ENCODE measurements at places on chromosomes 4 and X. TPM values are rescaled to one million over a fixed set of nuclear protein-coding genes. Genes with fewer than 3 reads are reported as not detected.

Gene GYPA
- total RNA-seq: not detected

- no peak for DNase-seq
These were observed 89.0 kb downstream of the SH3KBP1 start for GRCh38 chrX:19798423-19798822.

Gene DNAAF6
- not detected for total RNA-seq

Gene UPF3B
- 30.2 TPM for total RNA-seq

Gene AFM
- total RNA-seq: 0.26 TPM

- DNase-seq: peak; percentile 71
These were observed 21.8 kb upstream of the CSF2RA start for GRCh38 chrX:1246816-1247215.

Gene TAF7L
- 0.13 TPM for total RNA-seq

Data from progenitor cell of endocrine pancreas (in vitro differentiated cells).